ENCODE measurements at places on chromosomes 5 and 9.

DNA sequence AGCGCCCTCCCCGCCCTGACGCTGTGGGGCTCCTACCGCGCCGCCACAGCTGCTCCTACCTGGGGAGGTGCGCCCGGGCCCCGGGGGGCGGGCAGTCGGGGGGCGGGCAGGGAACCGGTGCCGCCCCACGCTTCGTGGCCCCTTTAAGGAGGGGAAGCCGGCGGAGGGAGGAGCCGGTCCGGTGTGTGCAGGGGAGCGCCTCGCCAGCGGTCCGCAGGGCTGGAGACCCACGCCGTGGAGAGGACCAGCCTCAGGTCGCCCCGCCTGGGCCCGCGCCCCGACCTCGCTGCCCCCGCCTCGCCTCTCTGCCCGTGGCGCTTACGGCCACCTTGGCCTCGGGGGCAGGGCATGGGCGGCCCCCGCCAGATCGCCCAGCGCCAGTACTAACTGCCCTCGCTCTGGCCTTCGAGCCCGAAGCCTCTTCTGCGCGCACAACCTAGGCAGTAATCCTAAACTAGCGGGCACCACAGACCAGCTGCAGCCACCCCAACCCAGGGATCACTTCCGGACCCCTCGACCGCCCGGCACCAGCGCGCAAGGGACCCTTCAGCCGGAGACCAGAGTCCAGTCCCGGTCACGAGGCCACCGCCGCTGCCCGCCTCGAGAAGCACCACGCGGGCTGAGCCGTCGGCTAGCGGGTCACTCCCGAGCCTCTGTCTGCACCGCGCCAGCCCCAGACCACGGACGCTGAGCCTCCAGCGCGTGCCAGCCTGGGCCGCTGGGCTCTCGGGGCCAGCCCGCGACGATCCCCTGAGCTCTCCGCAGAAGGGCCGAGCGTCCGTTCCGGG, at the start of gene FOXE1:
Gene FOXE1, plus strand, starts transcription at position 171 of the 788 bp plus-strand sequence. CDS start 689 bp downstream, outside the sequence.
- DNase-seq: no peak

DNA sequence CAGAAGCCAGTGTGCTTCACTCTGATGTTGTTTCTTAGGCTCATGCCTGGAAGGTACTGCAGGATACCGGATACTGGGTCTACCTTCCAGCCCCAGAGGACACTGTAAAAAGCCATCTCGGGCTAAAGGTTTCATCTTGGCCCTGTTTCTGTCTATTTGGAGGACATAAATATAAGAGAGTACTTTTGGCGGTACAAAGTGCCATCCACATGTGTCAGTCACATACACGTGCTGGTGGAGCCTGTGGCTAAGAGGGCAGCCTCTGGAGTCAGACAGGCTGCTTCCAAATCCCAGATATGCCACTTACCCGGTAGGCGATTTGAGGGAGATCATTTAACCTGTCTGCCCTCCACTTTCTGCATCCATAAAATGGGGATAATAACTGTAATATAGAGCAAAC, 160.4 kb downstream of the NR3C1 start:
- DNase-seq: no peak

DNA sequence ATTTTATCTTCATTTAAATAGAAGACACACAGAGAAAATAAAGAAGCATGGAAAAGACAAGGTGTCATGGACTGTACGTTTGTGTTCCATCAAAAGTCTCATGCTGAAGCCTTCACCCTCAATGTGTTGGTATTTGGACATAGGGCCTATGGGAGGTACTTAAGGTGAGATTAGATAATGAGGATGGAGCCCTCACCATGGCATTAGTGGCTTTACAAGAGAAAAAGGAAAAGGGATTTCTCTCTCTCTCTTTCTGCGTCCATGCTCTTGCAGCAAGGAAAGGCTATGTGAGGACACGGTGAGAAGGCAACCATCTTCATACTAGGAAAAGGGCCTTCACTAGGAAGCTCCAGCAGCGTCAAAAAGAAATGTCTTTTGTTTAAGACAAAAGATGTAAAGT, 797.0 kb upstream of the CDH10 start:
- DNase-seq: no peak

DNA sequence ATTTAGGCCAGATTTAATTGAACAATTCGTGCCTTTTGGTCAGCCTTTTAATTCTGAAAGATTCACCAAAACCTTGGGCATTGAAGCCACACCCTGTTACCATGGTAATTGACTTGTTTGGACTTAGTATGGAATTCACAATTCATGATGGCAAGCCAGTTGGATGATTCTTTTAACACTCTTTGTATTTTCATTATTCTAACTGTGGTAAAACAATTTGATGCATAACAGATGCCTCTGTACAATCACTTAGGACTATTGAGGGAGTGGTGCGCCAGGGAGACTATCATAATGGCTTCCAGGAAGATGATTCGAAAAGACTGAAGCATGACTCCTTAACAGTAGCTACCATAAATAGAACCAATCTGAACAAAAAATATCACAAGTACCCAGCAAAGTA, 381.1 kb upstream of the ADAMTS16 start:
- no peak for DNase-seq

DNA sequence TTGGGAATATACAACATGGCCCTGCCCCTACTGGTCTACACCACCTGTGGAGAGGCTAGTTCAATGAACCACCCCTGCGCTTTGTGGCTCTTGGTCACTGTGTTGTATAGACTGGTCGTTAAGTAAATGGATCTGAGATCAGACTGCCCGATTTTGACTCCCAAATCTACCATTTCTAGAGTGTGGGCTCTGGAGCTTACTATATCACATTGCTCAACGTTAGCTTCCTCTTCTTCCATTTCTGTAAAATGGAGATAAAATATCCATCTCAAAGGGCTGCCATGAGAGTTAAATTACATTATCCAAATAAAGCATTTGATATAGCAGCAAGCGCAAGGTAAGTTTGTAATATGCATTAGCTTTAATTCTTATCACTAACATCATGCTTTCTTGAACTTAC, 52.7 kb upstream of the IFNK start:
- DNase-seq: no peak

DNA sequence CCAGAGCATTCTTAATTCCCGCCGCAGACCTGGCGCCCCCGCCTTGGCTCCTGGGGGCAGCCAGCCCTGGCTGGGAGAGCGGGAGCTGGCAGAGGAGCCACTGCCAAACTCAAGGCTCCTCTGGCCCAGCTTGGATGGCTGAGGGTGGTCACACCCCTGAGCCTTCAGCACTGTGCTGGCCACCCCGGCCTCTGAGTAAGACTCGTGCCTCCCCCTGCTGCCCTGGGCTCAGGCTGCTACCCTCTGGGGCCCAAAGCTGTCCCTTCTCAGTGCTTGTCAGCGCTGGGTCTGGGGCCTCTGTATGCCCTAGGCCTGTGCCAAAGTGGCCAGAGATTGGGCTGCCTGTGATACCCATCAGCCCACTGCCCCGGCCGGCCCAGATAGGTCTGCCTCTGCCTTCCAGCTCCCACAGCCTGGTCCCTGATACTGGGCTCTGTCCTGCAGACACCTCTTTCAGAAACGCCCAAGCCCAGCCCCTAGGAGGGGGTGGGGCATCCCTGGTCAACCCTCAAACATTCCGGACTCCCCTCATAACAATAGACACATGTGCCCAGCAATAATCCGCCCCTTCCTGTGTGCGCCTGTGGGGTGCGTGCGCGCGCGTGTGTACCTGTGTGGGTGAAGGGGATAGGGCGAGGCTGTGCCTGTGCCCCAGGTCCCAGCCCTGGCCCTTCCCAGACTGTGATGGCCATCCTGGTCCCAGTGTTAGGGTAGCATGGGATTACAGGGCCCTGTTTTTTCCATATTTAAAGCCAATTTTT, 4.4 kb upstream of the PRR7 start:
- no peak for DNase-seq

Measured in muscle of back (tissue), 13 donors.